MG63 (cell line): ENCODE measurements at places on chromosomes 6 and 20. TPM values are rescaled to one million over a fixed set of nuclear protein-coding genes. Genes with fewer than 3 reads are reported as not detected.

GRCh38 chr6:133503336-133503729 lies 262.2 kb downstream of the EYA4 start:
- DNase-seq, result no peak

DNA sequence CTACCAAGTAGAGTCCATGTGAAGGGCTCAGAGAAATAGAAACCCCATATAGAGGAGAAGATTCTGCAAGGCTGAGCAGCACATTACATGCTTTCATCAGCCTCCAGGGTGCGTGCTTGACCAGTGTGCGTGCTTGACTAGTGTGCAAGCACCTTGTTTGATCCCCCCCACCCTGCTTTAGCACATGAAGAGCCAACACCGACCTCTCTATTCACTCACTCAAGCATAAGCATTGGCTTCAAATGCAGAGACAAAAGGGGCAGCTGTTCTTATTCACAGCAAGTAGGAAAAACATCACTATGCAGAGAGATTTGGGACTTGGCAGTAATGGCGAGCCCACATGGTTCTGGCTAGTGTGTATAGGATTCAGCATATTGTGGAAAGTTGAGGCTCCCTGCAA lies 278.7 kb upstream of the RNF217 start:
- DNase-seq, result no peak

- no peak for DNase-seq
Observed at GRCh38 chr6:33797626-33798342, 6.0 kb downstream of the MLN start.

The NKAIN2 gene
- not detected in 2 replicates for total RNA-seq

DNA sequence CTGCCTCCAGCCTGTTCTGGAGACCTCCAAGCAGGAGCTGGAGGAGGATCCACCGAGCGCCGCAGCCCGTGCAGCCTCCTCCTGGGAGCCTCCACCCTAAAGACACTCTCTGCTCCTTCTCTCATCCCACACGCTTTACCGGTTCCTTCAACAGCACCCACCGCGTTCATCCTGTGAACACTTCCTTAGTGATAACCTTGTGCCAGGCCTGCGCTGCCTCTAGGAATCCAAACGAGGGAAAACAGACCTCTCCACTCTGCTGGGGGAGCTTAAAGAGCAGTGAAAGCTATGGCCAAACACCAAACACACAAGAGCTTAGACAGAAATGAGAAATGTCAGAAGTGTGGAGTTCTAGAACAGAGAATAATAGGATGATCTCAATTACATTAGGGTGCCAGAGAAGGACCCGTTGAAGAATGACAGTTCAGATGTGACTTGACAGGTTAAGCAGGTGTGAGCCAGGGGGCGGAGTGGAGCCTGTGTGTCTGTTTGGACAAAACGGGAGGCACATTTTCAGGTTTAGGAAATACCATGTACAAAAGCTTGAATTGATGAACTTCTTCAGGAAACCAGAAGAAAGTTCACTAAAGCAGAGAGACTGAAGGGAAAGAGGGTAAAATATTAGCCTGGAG lies 28.5 kb upstream of the HLA-DRB5 start:
- no peak for DNase-seq

DNA sequence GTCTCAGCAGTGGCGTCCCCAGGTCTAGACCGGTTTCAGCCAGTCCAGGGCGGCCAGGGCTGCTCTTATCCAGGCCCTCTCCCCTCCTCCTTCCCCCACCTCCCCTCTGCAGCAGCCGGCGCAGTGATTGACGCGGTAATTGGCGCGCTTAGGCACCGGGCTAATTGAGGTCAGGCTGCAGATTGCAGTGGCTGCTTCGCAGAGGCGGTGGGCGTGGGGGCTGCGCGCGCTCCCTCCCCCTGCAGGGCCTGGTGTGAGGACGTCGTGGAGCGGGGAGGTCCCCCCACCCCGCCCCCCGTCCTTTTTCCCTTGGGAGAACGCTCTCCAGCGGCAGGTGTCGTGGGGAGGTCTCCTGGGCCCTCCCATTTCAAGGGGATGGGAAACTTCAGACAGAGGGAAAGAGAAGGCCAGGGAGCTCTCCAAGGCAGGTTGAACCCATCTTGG lies 70.4 kb upstream of the BLCAP start:
- no peak for DNase-seq
